Spleen (tissue), 13 donors: ENCODE measurements at places on chromosomes 1 and 21.

DNA sequence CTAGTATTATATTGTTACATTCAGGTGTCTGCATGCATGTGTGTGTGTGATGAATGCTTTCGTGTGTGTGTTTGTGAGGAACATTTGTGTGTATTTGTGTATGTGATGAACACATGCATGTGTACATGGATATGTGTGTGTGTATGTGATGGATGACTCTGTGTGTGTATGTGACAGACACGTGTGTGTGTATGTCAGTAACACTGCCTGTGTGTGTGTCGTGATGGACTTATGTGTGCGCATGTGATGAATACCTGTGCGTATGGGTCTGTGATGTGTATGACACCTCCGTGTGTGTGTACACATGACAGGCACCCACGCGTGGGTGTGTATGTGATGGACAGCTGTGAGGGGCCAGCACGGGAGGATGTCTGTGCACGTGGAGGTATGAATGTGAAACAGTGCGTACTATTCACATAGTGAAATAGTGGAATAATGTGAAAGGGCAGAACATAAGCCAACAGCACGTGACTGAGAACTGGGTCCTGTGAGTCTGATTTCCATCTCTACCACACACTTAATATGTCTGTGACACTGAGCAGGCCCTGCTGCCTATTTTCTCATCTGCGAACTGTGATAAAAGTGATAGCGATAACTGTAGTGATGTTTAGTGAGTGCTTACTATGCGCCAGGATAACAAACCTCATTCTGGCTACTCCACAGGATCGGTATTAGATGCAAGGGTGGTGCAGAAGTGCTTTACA, 41.8 kb upstream of the CSF3R start:
- DNase-seq = no peak

GRCh38 chr1:1370771-1371300, 4.2 kb downstream of the AURKAIP1 start:
- no peak for DNase-seq

- no peak for DNase-seq
These were observed 33.0 kb upstream of the TP53BP2 start for GRCh38 chr1:223878598-223879325.

DNA sequence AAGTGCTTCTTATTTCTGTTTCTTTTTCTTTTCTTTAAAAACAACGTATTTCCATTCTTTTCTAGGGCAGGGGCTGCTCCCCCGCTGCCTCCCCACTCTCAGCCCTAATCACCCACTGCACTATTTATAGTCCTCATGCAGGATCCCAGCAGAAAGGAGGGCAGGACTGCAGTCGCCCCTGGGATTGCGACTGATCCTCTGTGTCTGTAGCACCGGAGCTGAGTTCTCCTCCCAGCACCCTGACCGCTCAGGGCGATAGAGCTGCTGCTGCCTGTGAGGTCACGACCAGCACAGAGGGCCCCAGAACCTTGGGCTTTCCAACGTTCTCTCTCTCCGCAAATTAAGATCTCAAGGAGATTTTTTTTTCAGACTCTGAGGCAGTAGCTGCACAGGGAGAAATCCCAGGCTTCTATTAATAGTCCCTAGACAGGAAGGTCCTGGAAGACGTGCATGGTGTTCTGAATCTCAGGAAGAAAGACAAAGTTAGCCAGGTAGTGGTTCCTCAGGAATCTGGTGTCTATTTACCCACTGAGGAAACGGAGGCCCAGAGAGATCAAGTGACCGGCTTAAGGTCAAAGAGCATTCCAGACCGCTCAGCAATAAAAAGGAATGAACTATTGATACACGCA, 46.8 kb downstream of the PRAMEF20 start:
- no peak for DNase-seq

DNA sequence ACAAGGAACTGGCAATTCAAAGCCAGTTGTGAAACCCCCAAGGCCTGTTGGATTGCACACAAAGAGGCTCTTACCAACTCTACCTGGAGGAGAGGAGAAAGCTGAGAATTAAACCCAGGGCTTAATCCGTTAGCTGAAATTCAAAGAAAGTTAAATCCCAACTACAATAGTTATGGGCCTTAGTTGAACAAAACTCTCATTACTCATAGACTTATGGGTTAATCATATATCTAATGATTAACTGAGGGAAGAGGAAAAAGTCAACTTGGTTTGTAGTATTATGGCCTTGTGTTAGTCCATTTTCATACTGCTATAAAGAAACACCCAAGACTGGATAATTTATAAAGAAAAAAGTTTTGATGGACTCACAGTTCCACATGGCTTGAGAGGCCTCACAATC, 838.2 kb upstream of the ADGRL2 start:
- DNase-seq = no peak

DNA sequence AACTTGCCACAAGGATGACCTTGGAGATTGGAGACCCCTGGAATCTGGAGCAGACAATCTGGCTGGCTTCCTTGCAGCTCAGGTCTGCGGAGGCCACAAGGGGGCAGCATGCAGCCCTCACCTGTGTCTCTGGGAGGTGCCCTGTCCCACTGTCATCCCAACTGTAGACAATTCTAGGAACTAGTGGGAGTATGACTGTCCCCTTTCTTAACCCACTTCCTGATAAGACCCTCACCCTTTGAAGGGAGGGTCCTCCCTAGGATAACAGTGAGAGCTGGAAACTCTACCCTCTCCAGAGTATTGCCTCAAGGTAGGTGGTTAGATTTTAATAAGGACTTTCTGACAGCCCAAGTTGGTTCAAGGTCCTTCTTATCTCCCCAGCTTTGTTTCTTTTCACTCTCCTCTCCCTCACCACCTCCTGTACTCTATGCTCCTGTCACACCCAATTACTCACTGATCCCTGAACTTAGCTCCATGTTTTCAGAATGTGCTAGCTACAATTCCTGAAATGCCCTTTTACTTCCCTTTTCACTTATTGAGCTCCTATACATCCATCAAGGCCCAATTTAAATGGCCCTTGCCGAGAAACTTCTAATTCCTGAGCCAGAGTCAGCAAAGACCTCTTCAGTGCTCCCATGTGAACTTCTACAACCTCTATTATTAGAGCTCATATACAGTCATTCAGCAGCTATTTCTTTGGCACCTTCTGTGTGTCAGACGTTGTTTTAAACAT, 9.2 kb upstream of the KCNQ4 start:
- DNase-seq = peak; percentile 86

DNA sequence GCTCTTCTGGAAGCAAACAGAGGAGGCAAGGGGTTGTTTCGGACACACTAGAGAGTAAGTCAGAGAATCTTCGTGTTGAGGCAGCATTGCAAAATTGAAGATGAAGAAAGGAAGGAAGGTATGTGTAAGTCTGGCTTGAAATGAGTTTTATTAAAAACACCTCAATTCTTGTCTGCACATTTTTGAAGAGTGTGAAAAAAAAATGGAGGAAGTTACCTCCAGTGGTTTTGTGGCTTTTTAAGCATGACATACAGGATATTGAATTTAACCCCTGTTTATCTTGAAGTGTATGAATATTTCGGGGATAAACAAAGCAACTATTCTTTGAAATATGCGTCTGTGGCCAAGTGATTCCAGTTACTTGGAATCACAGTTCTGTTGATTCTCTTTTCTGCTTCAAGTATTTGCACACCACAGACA, 203.2 kb upstream of the SGIP1 start:
- DNase-seq = no peak

DNA sequence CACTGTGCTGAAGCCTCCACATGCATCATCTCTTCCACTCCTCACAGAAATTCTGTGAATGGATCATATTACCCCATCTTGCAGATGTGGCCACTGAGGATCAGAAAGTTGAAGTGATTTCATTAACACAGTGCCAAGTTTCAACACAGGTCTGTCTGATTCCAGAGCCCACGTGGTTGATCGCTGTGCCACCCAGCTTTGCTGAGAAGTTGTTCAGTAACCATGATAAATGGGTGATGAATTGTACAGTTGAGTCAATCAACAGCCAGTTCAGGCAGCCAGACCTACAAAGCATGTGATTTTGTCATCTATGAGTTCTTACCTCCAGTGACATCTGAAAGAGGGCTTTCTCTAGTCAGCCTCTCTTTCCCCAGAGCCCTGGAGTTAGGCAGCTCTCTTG, 61.8 kb upstream of the GRHL3 start:
- DNase-seq = no peak

GRCh38 chr1:62052946-62053345, 141.7 kb upstream of the L1TD1 start:
- no peak for DNase-seq

DNA sequence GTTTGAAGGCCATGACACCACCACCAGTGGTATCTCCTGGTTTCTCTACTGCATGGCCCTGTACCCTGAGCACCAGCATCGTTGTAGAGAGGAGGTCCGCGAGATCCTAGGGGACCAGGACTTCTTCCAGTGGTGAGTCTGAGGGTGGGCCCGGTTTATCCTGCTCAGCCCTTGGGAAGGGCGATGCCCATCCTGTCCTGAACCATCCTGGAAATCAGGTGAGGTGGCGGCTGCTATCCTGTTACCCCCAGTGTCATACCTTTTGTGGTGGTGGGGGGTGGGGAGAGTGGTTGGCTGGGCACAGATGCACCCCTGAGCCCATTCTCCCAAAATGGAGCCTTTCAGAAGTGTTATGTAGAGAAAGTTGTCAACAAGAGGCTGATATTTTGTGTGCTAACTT, 16.3 kb downstream of the CYP4B1 start:
- no peak for DNase-seq

- DNase-seq = no peak
These were observed 58.5 kb downstream of the PALMD start for GRCh38 chr1:99704356-99704816.

- no peak for DNase-seq
These were observed 81.6 kb downstream of the HHIPL2 start for GRCh38 chr1:222466150-222466865.

GRCh38 chr1:185679220-185679619, 55.0 kb upstream of the HMCN1 start:
- no peak for DNase-seq

DNA sequence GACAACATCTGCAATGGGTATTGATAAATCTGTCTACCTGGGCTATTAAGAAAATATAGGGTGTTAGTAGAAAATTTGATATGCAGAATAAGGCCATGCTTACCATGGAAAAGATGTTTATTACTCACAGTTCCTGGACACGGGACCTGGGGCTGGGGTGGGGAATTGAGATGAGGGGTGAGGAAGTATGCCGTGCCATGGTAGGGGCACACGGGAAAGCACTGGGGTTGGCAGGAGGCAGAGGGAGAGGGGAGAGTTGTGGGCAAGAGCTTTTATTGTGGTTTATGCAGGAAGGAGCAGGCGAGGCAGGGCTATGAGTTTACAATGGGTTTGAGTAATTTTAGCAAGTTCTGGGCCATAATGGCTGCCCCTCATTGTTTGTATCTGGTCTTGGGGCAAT, 493.8 kb downstream of the SIPA1L2 start:
- DNase-seq = no peak

- no peak for DNase-seq
These were observed 110.9 kb downstream of the RUNX1 start for GRCh38 chr21:34938089-34938764.

GRCh38 chr1:6815726-6816125, 30.5 kb downstream of the CAMTA1 start:
- DNase-seq = no peak

DNA sequence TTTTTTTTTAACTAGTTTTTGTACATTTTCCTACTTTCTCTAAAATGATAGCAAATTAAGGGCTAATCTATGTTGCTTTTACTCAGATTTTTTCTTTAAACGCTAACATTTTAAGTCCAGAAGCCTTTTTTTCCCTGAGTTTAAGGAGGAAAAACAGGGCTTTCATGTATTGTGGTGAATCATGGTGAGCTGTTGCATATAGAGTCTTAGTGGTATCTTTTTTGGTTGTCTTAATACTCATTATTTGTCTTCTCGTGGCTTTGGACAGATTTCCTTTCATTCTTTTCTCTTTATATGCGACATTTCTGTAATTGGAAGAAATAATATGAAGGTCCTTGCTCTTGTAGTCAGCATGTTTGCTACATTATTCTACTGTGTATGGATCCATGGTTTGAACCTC, 1015.6 kb downstream of the PLA2G4A start:
- no peak for DNase-seq

DNA sequence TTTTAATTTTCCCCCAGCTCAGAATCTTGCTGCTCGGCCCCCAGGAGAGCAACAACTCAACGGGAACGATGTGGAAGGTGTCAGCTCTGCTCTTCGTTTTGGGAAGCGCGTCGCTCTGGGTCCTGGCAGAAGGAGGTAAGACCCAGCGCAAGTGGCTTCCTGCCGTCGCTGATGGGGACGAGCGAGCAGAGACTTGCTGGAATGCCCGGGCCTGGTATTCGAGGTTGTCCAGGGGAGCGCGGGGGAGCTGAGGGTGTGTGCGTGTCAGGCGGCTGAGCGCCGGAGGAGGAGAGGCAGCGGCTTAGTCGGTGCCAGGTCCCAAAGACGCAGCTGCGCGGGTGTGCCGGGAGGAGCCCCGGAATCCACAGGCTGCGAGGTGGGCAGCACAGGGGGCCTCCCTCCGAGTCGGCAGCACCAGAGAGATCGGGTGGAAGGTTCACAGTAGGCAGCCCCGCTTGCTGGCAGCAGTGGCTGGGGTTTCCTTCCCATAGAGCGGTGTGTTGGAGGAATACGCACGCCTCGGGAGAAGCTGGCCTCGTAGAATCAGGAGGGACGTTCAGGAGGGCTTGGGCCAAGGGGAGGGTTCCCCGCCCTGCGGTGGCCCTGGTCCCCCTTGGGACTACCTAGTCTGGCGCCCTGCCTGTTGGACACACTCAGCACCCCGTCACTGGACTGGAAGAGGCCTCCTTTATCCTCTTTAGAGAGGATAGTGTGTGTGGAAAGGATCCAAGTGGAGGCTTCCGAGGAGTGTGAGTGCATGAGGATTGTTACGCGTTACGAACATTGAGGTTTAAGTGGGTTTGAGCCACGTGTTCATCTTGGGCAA, 547 bp downstream of the PDPN start:
- DNase-seq = no peak

- no peak for DNase-seq
These were observed 310.8 kb downstream of the USP25 start for GRCh38 chr21:16040601-16041000.

- no peak for DNase-seq
These were observed 17.9 kb downstream of the TMEM200B start for GRCh38 chr1:29105822-29106221.

GRCh38 chr1:1371746-1372711, 3.0 kb downstream of the AURKAIP1 start:
- peak; percentile 93 for DNase-seq

GRCh38 chr1:240706150-240706935, 94.4 kb upstream of the GREM2 start:
- no peak for DNase-seq

- no peak for DNase-seq
These were observed 104.8 kb downstream of the GDAP2 start for GRCh38 chr1:117824616-117825015.

DNA sequence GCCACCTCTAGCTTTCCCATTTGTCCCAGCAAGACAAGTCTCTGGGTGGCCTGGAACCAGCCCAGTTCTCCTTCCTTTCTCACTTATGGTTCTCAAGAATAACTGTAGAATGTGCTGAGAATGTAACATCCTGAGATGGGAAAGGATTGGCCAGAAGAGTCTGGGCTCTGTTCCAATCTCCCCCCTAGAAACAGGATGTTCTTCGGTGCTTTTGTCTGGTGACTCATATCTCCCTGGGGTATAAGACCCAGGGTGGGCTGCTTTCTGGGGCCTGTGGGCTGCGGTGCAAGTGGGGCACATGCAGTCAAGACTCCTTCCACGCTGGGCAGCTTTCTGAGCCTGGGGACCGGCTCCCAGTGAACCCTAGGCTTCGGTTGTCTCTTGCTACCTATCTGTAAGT, 251.2 kb upstream of the POU3F1 start:
- DNase-seq = no peak
